ENCODE measurements at places on chromosomes 12 and 14.

GRCh38 chr14:104019806-104020205, 65.7 kb upstream of the ASPG start:
- DNase-seq: no peak

- no peak for DNase-seq
Measured at GRCh38 chr14:89024691-89025090, 200.2 kb downstream of the TTC8 start.

DNA sequence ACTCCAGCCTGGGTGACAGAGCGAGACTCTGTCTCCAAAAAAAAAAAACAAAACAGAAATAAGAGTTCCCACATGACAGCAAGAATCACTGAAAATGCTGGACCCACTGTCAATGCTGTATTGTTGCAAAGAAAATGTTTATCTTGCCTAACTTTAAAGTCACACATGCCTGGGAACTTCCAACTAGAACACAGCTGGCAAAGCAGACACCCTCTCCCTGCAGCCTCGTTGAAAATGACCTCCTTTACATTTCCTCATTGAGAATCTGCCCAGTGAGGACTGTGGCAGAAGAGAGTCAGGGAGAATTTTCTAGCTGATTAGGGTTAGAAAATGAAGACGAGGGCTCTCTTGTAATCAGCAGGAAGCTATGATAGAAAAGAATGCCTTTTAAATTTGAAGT, 42.8 kb upstream of the TCL1A start:
- no peak for DNase-seq

DNA sequence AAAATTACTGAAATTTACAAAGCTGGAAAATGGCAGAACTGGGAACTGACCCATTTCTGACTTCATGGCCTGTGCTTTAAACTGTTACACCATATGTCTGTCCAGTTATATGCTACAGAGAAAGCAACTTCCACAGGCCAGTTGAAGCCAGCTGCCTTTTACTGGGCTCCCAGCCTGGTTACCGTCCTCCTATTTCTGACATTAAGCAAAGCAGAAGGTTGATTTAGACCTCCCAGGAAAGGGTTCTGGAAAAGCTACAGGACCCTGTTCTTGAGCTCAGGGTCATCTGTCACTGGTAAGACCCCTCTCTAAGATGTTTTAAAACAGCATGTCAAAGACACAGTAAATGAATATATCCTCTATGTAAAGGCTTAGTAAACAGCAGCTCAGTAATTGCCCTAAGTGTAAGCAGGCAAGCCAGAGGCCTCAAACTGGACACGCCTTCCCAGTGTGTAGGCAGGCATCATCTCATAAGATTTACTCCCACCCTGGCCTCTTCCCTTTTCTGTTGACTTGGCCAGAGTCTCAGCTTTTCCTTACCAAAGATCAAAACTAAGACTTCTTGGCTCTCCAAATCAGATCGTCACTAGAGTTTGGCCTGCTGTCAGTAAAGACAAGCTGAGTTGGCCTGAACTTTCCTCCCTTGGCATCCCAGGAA, 55.4 kb upstream of the RNU6-8 start:
- no peak for DNase-seq

- DNase-seq: no peak
Measured at GRCh38 chr12:52126605-52127578, 47.4 kb downstream of the SMIM41 start.

- DNase-seq: no peak
Measured at GRCh38 chr12:114668886-114669288, 15.1 kb downstream of the TBX3 start.

GRCh38 chr14:85391892-85392291, 138.1 kb upstream of the FLRT2 start:
- no peak for DNase-seq

Measured in Panc1 (cell line).